Naive thymus-derived CD4-positive, alpha-beta T cell (primary cell): ENCODE measurements at places on chromosomes 12 and 14. TPM values are rescaled to one million over a fixed set of nuclear protein-coding genes. Genes with fewer than 3 reads are reported as not detected.

- peak overlapping the region; percentile 77 for H3K27ac ChIP-seq
- no peaks in the 10 kb centered on the region for H3K36me3 ChIP-seq
- H3K27me3 ChIP-seq = no peaks in the 10 kb centered on the region
- H3K4me1 ChIP-seq = no peaks in the 10 kb centered on the region
- H3K4me3 ChIP-seq = peak overlapping the region; percentile 87
Observed at GRCh38 chr14:61280092-61280525, 1.0 kb downstream of the TMEM30B start.

GRCh38 chr12:92690601-92691000 lies 12.2 kb upstream of the PLEKHG7 start:
- no peaks in the 10 kb centered on the region for H3K4me1 ChIP-seq
- DNase-seq = no peak
- H3K27me3 ChIP-seq = no peaks in the 10 kb centered on the region
- no peak overlapping the region for H3K27ac ChIP-seq
- H3K36me3 ChIP-seq = no peaks in the 10 kb centered on the region

DNA sequence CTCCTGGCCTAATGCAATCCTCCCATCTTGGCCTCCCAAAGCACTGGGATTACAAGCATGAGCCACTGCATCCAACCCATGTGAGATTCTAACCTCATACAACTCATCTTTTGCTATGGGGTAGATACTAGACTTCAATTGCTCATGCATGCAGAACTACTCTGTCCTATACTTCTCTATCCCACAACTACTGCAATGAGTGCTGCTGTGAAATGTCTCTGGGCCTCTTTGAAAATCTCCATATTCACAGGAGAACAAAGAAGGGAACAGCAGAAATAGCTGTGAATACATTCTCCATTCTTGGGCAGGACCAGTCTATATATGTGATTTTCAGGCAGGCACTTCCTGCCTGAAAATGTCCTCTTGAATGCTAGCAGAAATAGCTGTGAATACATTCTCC lies 220.7 kb upstream of the GRIP1 start:
- no peak for DNase-seq
- H3K27ac ChIP-seq = no peak overlapping the region
- no peaks in the 10 kb centered on the region for H3K4me1 ChIP-seq
- H3K36me3 ChIP-seq = no peaks in the 10 kb centered on the region
- no peaks in the 10 kb centered on the region for H3K27me3 ChIP-seq
- no peak overlapping the region for H3K4me3 ChIP-seq

DNA sequence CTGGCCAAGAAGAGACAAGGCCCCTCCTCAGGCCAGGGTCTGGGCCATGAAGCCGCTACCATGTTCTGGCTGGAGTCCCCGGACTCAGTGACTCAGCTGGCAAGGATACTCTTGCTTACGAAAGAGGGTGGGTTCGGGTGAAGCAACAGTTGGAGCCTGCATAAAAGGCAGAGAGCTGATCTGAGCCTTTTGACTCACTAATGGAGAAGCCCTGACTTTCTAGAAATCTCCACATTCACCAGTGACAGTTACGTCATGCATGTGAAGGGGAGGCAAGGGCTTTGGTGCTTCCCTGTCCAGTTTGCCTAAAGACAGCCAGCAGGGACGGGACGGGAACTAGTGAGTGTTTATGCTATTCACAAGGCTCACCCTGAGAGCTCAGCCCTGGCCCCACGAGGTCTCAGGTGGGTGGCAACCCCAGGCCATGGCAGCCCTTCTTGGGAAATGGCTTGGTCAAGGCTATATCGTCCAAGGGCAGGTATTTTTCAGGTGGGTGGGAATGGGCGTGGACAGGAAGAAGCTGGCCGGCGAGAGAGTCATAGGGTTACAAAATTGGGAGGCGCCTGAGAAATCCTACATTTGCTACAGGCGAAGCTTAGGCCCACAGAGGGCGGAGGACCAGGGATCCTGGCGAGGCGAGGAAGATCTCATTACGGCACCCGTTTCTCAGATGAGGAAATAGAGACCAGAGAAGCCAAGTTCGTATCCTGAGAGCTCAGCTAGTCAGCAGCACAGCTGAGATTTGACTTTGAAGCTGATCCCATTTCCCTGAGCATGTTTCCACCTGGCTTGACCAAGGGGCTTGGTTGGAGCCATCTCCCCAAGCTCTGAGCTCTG lies 314.6 kb downstream of the BCL11B start:
- H3K4me3 ChIP-seq = no peak overlapping the region
- H3K27ac ChIP-seq = no peak overlapping the region
- no peak for DNase-seq
- H3K4me1 ChIP-seq = no peaks in the 10 kb centered on the region
- no peaks in the 10 kb centered on the region for H3K27me3 ChIP-seq
- H3K36me3 ChIP-seq = no peaks in the 10 kb centered on the region

DNA sequence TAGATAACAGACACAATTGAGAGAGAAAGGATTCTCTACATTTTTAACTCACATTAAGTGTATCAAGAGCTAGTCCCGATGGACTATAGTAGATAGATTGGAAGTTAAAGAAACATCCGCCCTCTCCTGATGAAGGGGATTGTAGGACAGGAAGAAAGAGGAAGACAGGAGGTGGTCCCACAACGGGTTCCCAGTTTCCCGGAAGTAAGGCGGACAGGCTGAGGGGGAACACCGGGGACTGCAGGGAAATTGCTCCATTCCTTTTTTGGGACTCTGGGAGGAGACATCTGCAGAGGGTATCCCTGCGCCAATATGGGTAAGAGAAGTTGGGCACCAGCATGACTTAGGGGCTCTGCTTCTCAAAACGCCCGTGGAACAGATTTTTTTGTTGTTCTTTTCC lies 177.5 kb upstream of the ATF7IP start:
- H3K4me1 ChIP-seq = no peaks in the 10 kb centered on the region
- no peak overlapping the region for H3K4me3 ChIP-seq
- no peaks in the 10 kb centered on the region for H3K36me3 ChIP-seq
- DNase-seq = no peak
- no peaks in the 10 kb centered on the region for H3K27me3 ChIP-seq

DNA sequence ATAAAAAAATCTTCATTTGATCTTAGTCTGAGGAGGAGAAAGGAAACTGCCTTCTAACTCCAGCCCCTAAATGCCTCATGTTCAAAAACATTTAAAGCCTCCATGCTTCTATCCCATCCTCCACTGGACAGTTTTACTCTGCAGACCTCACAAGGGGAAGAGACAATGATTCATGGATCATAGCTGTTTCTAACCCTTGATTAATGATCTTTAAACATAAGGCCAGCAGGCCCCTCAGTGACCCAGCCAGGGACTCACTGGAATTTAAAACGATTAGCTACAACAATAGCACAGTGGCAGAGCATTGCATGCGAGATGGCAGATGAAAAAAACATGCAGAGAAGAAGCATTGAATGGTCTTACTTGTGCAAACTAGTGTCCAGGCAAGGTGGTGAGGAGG lies 6.0 kb downstream of the DCTN2 start:
- H3K36me3 ChIP-seq = no peaks in the 10 kb centered on the region
- no peak overlapping the region for H3K27ac ChIP-seq
- DNase-seq = no peak

GRCh38 chr12:77667101-77667500 lies 163.6 kb upstream of the NAV3 start:
- H3K27ac ChIP-seq = no peak overlapping the region
- no peak overlapping the region for H3K4me3 ChIP-seq
- DNase-seq = no peak
- no peaks in the 10 kb centered on the region for H3K36me3 ChIP-seq
- no peaks in the 10 kb centered on the region for H3K4me1 ChIP-seq

The HOXC11 gene
- not detected for total RNA-seq

The FAM186B gene
- total RNA-seq = 0.23 and 0.31 TPM in 2 replicates
